CD4-positive, alpha-beta T cell treated with Interleukin-6 for 4 hours (primary cell): ENCODE measurements at places on chromosomes 3 and 15.

GRCh38 chr15:41331833-41332193, 578 bp downstream of the OIP5 start:
- no peak for DNase-seq

- no peak for DNase-seq
Measured at GRCh38 chr3:50269977-50270413, 1.0 kb downstream of the SEMA3B start.

DNA sequence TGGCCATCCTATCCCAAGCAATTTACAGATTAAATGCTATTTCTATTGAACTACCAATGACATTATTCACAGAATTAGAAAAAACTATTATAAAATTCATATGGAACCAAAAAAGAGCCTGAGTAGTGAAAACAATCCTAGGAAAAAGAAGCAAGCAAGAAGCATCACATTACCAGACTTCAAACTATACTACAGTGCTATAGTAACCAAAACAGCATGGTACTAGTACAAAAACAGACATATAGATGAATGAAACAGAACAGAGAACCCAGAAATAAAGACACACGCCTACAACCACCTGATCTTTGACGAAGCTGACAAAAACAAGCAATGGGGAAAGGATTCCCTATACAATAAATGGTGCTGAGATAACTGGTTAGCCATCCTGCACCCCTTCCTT, 152.2 kb downstream of the TNIK start:
- DNase-seq, result no peak

DNA sequence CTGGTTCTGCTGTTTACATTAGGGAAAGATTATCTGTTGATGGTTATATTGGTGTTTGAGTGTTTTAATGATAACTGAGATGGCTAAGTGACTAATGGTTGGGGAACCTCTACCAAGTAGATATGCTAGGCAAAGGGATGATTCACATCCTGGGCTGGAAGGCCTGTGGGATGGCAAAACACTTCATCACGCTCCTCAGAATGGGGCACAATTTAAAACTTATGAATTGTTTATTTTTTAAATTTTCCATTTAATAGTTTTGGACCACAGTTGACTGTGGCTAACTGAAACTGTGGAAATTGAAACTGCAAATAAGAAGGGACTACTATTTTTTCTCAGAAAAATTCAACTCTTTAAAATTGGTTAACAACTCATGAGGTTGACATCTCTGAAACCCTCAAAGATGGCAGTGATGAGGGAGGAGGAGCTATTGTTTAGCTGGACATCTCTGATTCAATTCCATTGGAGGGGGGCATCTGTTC, 100.5 kb upstream of the ZBED2 start:
- peak; percentile 22 for DNase-seq

- no peak for DNase-seq
Measured at GRCh38 chr3:95343767-95344166, 1280.9 kb downstream of the NSUN3 start.

- no peak for DNase-seq
Measured at GRCh38 chr3:212432-212831, 15.9 kb downstream of the CHL1 start.

DNA sequence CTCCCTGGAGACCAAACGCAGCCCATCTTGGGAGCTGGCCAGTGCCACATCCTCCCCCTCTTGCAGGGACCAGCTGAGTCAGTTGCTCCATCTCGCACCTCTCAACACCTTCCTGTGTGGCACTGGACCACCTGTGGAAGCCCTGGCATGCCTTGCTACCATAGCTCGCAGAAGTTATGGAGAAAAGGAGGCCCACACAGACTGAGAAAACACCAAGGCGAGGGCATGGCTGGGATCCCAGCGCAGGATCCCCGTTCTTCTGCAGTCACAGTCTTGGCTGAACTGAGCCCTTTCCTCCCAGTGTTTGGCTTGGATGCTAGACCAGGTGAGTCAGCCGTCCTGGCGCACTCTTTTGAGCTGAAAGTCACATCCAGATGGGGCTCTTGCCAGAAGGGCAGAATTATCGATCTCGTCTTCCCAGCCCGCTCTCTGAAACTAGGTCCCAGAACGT, 46.9 kb downstream of the CHRD start:
- no peak for DNase-seq

- DNase-seq, result no peak
Measured at GRCh38 chr3:173753593-173753992, 356.0 kb downstream of the NLGN1 start.

- peak; percentile 17 for DNase-seq
Measured at GRCh38 chr3:50405249-50405648, 45.9 kb upstream of the TMEM115 start.

- DNase-seq, result no peak
Measured at GRCh38 chr3:185815391-185816282, 9.2 kb downstream of the IGF2BP2 start.

DNA sequence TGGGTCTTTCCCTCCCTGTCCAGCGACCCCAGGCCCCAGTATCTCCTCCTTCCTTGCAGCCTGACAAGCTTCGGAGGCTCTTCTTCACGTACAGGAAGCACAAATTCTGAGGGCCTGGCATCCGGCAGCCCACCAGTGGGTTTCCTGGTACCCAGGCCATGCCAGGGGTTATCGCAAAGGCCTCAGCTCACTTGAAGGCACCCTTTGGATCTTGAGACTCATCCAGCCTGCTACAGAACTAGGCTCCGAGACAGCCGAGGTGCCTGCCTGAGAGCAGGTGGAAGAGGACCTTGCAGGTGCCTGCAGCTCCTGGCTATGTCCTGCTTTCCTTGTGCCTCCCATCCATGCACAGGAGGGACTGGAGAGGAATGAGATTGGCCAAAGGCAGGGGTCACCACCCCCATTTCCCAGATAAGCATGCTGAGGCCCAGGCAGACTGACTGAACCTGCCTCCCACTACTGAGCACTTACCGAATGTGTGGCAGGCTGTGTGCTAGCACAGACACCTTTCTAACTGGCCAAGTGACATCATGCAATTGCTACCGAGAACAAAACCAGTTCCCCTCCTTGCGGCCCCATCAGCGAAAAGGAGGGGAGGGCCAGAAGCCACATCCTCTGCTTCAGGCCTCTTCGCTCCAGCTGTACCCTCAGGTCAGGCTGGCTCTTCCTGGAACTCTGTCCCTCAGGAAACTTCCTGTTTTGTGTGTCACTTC, 11.2 kb downstream of the SH2D7 start:
- DNase-seq, result peak; percentile 63

DNA sequence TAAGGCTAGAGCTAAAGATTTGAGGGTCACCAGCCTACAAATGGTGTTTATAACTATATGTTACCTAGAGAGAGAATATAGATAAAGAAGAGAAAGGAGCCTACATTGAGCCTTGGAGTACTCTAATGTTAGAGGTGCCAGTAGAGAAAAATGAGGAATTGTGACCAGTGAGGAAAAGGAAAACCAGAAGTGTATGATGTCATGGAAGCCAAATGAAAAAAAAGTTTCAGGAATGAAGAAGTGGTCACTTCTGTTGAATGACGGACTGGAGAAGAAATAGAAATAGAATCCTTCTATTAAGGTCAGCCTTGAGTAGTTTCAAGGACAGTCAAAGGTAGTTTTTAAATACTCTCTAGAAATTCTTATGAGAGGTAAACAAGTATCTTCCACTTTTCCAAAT, 51.2 kb upstream of the MLF1 start:
- no peak for DNase-seq

GRCh38 chr3:159322322-159322939, 520.6 kb downstream of the MFSD1 start:
- DNase-seq, result no peak

DNA sequence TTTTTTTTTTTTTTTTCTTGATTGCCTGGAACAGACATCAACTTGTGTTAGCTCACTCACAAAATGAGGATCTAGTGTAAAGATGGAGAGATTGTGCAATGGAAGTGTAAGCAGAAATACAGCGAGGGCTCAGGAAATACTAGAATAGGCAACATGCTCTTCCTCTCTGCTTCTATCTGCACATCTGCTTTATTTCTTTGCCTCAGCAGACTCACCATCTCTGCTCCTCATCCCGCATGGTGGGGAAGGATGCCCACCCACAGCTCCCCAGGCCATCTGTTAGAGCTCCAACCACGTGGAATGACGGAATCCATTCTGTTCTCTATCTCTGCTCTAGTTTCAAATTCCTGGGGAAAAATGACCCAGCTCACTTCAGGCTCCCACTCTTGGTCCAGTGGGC, 128.0 kb upstream of the ADAMTS9 start:
- DNase-seq, result no peak
